Fibroblast of lung (primary cell): ENCODE measurements at places on chromosomes 1 and 21. TPM values are rescaled to one million over a fixed set of nuclear protein-coding genes. Genes with fewer than 3 reads are reported as not detected.
A peak's percentile ranks its signal among the peaks of the same experiment; 100 is the strongest.

- H3K4me1 ChIP-seq = peaks cover 2% of the 10 kb centered on the region
- DNase-seq = peak; percentile 13
- peak overlapping the region; percentile 52 for H3K27ac ChIP-seq
- H3K36me3 ChIP-seq = no peaks in the 10 kb centered on the region
These were observed 663 bp downstream of the CAMTA1 start for GRCh38 chr1:6785728-6786505.

GRCh38 chr1:42845866-42846256 is 552 bp upstream of the ZNF691 start:
- H3K4me1 ChIP-seq = peaks cover 7% of the 10 kb centered on the region
- DNase-seq = no peak
- no peaks in the 10 kb centered on the region for H3K27me3 ChIP-seq
- peak overlapping the region; percentile 39 for H3K27ac ChIP-seq
- H3K4me3 ChIP-seq = peak overlapping the region; percentile 92
- peaks cover 2% of the 10 kb centered on the region for H3K36me3 ChIP-seq

Gene NTNG1
- total RNA-seq = 4.4 and 8.6 TPM in 2 replicates

Gene OR2L3
- total RNA-seq = under 0.01 TPM in 1 of 2 replicates, not detected in the other
